Foreskin melanocyte (primary cell): ENCODE measurements at places on chromosomes 5 and 9.

GRCh38 chr5:67431191-67431590 is 234.6 kb upstream of the CD180 start:
- DNase-seq, result no peak

GRCh38 chr5:854966-855743 is 4.4 kb upstream of the ZDHHC11 start:
- no peak for DNase-seq

DNA sequence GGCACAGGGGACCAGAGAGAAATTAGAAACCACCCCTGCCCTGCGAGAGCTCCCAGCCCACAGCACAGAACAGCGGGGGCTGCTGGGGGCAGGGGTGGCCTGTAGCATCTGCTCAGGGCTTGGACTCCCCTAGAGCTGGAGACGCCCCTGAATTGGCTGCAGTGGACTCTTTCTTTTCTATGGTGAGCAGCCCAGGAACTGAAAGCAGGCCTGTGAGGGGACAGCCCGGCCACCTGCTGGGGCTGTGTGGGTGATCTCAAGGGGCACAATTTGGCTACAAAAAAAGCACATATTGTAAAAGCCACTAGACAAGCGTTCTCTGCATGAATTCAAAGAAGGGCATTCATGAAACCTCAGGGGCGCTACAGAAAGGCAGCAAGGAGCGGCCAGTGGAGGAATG is 57.5 kb upstream of the ICE1 start:
- no peak for DNase-seq

- no peak for DNase-seq
These were observed 114.0 kb downstream of the KCNIP1 start for GRCh38 chr5:170617533-170618490.

DNA sequence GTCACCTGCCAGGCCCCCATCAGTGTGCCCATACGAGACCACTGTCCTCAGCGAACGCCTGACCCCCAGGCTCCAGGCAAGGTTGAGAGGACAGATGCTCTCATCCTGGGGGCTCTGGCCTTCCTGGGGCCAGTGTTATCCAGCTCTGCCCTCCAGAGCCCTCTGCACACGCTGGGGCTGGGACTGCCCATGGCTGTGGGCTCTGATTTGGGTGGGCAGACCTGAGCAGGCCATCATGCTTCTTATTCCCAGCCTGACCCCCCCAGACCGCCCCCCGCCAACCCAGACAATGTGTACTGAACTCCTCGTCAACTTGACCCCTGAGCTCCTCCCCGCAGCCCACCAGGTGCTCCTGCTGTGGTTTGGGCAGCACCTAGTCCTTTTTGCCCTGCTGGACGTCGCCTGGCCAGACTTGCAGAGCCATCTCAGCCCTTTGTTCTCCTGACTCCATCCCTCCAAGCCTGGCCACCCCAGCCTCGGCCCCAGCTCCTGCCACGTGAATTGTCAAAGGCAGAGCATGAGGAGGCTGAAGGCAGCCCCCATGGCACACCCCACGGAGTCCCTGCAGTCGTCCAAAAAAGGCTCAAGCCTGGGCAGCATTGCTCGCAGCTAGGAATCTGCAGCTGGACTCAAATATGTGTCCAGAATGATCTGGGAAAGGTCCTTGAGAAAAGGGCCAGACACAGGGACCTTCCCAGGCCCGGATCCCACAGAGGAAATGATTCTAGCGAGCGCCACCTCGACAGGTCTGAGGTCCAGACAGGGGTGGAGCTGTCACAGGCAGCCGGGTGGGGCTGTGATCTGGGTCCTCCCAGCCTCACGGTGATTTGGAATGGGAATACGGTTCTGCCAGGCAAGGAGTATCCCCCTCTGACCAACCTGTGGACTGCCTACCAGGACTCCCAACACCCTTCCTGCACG is 87.0 kb downstream of the ADAMTS2 start:
- no peak for DNase-seq
